ENCODE measurements at places on chromosomes 11 and 22.

GRCh38 chr22:41991111-41991510 lies 7.5 kb upstream of the WBP2NL start:
- DNase-seq, result no peak

GRCh38 chr11:32573228-32573627 lies 10.4 kb upstream of the EIF3M start:
- no peak for DNase-seq

GRCh38 chr22:37601540-37602442 lies 6.8 kb upstream of the GGA1 start:
- DNase-seq, result peak; percentile 16

DNA sequence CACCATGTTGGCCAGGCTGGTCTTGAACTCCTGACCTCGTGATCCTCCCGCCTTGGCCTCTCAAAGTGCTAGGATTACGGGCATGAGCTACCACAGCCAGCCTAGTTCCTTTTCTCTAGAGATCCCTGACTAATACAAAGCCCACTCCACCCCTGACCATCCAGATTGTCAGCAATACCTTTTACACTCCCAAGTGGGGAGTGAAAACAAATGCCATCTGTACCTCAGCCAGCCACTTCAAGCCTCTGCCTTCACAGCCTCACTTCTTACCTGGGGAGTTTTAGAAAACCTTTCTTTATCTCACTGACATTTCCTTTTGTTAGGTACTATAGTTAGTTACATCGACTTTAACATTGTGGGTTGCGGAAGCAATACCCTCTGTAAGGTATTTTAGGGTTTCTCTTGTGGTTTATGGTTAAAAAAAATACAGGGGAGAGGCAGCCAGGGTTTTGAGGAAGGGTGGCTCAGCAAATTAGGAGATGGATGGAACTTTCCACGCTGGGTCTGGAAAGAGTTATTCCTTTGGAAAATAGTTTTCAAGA lies 8.9 kb downstream of the TOM1 start:
- no peak for DNase-seq

DNA sequence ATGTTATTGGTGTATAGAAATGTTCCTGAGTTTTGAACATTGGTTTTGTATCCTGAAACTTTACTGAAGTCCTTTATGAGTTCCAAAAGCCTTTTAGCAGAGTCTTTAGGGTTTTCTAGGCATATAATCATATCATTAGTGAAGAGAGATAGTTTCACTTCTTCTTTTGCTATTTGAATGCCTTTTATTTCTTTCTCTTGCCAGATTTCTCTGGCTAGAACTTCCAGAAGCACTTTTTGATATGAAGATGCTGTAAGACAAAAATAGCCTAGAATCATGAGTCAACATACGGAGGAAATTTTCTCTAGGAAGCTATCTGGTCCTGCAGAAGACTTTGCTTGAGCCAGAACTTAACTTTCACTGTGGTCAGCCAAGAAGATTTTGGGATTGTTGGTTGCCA lies 86.7 kb upstream of the IZUMO1R start:
- DNase-seq, result no peak

- no peak for DNase-seq
These were observed 24.4 kb upstream of the MGAT3 start for GRCh38 chr22:39432361-39432811.

- DNase-seq, result no peak
These were observed 1.7 kb downstream of the IL17REL start for GRCh38 chr22:50010676-50011446.

DNA sequence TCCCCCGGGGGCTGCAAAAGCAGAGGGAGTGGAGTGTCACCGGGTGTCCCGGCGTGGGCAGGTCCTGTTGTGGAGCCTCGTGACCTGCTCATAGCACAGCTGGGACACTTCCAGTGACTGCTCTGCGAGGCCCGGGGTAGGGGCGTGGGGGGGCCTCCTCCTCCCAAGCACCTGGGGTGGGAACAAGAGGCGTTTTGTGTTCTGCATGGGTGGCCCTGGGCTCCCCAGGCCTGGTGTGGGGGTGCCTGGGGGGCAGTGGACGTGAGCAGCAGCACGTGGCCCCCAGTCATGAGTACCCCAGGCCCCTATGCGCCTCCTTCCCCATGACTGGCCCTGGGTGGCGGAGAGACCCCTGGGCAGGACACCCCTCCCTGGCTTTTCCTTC lies 104.7 kb downstream of the KCNQ1 start:
- no peak for DNase-seq

DNA sequence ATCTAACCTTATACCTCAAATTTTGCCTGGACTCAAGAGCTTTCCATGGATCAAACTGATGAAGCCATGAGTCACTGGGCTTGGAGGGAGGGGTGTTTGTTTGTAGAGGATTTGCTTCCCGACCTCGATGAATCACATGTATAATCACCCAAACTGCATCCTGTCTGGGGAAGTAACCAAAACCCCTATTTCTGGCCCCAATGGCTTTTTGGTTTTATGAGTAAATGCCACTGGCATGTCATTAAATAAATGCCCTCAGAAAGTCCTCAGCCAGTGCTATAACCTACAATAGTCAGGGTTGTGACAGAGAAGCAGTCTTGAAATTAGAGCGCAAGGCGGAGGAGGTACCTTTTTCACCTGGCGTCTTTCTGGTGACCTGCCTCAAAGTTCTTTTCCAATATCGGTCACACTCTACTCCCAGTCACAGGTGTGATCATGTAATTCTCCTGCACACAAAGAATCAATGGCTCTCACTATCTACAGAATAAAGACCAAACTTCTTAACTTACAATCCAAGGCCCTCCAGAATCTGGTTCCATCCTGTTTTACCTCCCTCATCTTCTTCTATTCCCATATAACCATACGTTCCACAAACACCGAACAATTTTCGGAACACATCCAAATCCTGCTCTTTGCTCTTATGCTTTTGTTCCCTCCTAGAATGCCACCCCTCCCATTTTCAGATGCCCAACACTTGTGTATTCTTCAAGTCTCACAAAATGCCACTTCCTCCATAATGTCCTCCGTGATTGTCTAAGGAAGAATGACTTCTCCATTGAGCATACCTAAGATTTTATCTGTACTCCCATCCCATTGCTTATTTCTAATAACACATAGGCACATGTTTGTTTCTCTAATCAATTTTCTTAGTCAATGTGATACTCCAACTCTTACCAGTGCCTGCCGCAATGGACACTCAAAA lies 81.3 kb upstream of the BLID start:
- DNase-seq, result peak; percentile 98

DNA sequence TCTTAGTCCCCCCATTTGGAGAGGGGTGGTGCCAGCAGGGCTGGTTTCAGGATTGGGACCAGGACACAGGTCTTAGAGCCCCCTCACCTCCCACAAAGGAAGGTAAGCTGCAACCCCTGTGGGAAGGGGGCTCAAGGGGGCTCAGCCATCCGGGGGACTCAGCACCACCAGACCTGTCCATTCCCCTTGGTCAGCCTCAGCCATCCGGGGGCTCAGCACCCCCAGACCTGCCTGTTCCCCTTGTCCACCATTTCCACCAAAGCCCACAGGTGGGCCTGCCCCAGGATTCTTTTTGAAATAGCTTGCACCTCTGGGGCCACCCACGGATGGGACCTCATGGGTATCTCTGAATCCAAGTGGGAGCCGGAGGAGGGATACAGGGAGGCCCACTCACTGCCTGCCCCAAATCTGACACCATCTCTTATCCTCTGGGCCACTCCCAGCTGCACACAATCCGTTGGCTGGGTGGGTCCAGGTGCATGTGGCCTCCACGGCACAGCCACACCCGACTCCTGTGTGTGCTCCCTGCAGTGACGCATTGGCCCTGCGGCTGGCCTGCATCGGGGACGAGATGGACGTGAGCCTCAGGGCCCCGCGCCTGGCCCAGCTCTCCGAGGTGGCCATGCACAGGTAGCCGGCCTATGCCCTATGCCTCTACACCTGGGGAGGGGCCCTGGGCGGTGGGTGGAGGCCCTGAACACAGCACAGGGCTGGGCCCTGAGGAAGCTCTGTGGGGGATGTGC lies 15.9 kb downstream of the MCAT start:
- no peak for DNase-seq

- DNase-seq, result no peak
These were observed at the start of gene SRSF8 for GRCh38 chr11:95066716-95067038. SRSF8 (plus strand) TSS chr11:95066919; CDS start chr11:95067227, 308 bp downstream.

DNA sequence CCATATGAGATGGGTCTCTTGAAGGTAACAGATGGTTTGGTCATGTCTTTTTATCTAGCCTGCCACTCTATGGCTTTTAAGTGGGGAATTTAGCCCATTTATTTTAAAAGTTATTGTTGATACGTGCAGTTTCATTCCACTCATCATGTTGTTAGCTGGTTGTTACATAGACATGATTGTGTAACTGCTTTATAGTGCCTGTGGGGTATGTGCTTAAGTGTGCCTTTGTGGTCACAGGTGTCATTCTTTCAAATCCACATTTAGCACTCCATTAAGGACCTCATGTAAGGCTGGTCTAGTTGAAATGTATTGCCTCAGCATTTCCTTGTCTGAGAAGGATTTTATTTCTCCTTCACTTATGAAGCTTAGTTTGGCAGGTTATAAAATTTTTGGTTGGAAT lies 263.8 kb upstream of the LUZP2 start:
- no peak for DNase-seq

DNA sequence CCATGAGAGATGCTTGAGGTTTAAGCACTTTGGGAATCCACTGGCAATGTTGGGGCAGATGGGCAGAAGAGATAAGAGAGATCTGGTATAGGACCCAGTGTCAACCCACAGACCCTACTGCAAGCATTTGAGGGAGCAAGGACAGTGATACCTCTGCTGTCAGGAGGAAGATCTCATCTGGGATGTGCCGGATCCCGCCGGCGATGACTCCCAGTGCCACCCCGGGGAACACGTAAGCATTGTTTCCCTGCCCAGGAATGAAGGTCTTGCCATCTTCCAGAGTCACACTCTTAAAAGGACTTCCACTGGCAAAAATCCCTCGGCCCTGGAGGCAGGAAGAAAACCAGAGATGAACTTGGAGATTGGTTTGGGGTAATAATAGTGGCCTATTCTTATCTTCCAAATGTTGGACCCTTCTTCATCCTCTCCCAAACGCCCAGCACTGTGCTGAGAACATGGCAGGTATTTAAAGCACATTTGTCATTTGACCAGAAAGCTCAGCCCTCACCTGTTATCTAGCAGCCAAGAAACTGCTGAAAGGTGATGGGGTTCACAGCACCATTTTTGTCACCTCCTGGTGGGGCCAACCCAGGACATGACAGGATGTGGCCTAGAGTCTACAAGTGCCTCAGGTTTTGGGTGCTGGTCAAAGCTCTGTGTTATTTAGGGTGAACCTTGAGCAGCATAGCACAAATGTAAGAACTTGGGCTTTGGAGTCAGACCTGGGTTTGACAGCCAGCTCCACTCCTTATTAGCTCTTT lies 71.7 kb downstream of the CCDC81 start:
- DNase-seq, result no peak

GRCh38 chr22:22712666-22713365 lies 68.4 kb downstream of the GGTLC2 start:
- DNase-seq, result no peak

DNA sequence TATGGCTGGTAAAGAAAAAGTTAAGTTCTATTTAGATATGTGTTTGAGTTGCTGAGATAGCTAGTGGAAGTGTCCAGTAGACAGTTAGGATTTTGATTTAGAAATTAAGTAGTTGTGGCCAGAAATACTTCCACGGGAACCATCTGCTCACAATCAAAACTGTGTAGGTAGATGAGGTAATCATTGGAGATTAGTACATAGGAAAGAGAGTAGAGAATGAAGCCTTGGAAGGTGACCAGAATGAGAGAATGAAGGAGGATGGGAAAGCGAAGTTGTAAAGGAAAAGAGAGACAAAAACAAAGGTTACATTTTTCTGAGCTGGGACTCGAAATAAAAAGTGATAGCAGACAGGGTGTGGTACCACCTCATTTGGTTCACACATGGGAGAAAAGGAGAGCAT lies 296.9 kb upstream of the SORL1-AS1 start:
- DNase-seq, result no peak

GRCh38 chr11:19829109-19829837 lies 116.6 kb downstream of the NAV2 start:
- no peak for DNase-seq

DNA sequence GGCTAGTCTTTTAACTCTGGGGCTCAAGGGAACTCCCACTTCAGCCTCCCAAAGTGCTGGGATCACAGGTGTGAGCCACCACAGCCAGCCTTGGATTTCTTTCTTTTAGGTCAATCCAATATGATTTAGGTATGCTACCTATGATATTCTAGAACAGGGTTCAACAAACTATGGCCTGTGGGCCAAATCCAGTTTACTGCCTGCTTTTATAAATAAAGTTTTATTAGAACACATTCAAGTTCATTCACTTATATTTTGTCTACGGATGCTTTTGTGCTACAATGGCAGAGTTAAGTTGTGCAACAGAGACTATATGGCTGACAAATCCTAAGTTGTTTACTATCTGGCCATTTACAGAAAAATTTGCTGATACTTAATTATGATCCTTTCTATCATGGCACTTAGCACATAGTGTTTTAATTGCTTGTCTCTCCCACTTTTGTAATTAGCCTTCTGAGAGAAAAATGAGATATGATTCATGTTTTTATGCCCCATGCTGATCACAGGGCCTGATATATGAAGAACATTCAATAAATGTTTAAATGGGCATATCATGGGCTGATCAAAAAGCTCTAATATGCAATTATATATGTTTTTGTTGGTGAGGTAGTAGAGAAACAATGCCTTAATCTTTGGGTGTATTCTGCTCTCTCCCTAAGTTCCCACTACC lies 109.6 kb downstream of the STIM1 start:
- no peak for DNase-seq

GRCh38 chr11:47714554-47715081 lies 551 bp downstream of the AGBL2 start:
- no peak for DNase-seq

- no peak for DNase-seq
These were observed 82.6 kb downstream of the ARHGAP20 start for GRCh38 chr11:110629594-110629993.

- no peak for DNase-seq
These were observed 18.5 kb upstream of the ATP5MG start for GRCh38 chr11:118382954-118383353.

Data from brain microvascular endothelial cell (primary cell).